ENCODE measurements at places on chromosomes 4 and X.

- no peak overlapping the region for H3K4me3 ChIP-seq
- no peak for DNase-seq
Measured at GRCh38 chrX:920234-920799, 289.7 kb downstream of the SHOX start.

GRCh38 chrX:21735038-21735767 is 22.7 kb downstream of the SMPX start:
- no peak for DNase-seq
- H3K27me3 ChIP-seq, result no peaks in the 10 kb centered on the region
- H3K36me3 ChIP-seq, result no peaks in the 10 kb centered on the region
- no peak overlapping the region for H3K27ac ChIP-seq
- no peaks in the 10 kb centered on the region for H3K4me1 ChIP-seq

GRCh38 chr4:70619288-70619687 is 9.3 kb upstream of the ENAM start:
- DNase-seq, result no peak
- no peaks in the 10 kb centered on the region for H3K27me3 ChIP-seq
- no peaks in the 10 kb centered on the region for H3K36me3 ChIP-seq
- H3K27ac ChIP-seq, result no peak overlapping the region

DNA sequence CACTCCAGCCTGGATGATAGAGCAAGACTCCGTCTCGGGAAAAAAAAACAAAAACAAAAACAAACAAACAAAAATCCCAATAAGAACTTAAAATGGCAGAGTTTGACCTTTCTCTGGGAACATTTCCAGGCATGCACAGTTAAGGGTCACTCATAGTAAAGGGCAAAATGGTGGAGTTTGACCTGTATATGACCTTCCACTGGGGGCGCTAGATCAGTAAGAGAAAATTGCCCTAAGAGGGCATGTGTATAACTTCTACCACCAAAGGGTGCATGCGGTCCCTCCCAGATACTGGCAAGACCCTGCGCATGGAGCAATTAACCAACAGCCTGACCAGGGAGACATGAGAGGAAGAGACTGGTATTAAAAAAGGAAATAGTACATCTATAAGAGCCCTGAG is 177.2 kb downstream of the MOSPD2 start:
- H3K27ac ChIP-seq, result no peak overlapping the region
- no peaks in the 10 kb centered on the region for H3K36me3 ChIP-seq
- no peaks in the 10 kb centered on the region for H3K4me1 ChIP-seq

GRCh38 chr4:47075262-47075661 is 43.9 kb downstream of the GABRB1 start:
- no peaks in the 10 kb centered on the region for H3K27me3 ChIP-seq
- DNase-seq, result no peak
- no peaks in the 10 kb centered on the region for H3K36me3 ChIP-seq
- no peaks in the 10 kb centered on the region for H3K4me1 ChIP-seq

DNA sequence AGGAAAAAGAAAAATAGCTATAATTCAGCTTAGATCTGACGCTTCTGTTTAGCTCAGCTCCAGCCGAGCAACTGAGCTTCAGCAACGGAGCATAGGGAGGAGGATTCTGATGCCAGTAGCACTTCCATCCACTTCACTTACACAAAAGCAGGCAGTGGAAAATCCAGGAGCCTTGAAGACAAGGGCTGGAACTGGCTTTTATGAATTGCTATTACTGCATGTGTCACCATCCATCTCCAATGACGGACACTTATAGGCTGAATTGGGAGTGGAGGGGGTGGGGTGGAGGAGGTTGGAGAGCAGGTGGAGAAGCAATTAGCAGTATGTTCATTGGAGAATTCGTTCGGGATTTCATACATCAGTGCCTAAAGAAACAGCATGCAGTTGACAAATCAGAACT is 15.6 kb downstream of the ENOX2 start:
- H3K36me3 ChIP-seq, result no peaks in the 10 kb centered on the region
- no peaks in the 10 kb centered on the region for H3K4me1 ChIP-seq
- DNase-seq, result no peak
- H3K4me3 ChIP-seq, result no peak overlapping the region
- H3K27me3 ChIP-seq, result no peaks in the 10 kb centered on the region
- H3K27ac ChIP-seq, result no peak overlapping the region

GRCh38 chr4:82230306-82230705 is 143.5 kb downstream of the HNRNPD start:
- H3K27ac ChIP-seq, result no peak overlapping the region
- no peak for DNase-seq
- no peaks in the 10 kb centered on the region for H3K27me3 ChIP-seq
- no peak overlapping the region for H3K4me3 ChIP-seq
- H3K36me3 ChIP-seq, result no peaks in the 10 kb centered on the region

- no peak overlapping the region for H3K27ac ChIP-seq
- no peaks in the 10 kb centered on the region for H3K36me3 ChIP-seq
- H3K27me3 ChIP-seq, result no peaks in the 10 kb centered on the region
- no peaks in the 10 kb centered on the region for H3K4me1 ChIP-seq
Measured at GRCh38 chr4:27206009-27206408, 345.4 kb downstream of the STIM2 start.

- H3K27ac ChIP-seq, result no peak overlapping the region
- H3K4me3 ChIP-seq, result no peak overlapping the region
- H3K27me3 ChIP-seq, result no peaks in the 10 kb centered on the region
- H3K36me3 ChIP-seq, result no peaks in the 10 kb centered on the region
- DNase-seq, result no peak
Measured at GRCh38 chrX:84322083-84322827, 134.3 kb upstream of the RPS6KA6 start.
